ENCODE measurements at places on chromosomes 6 and 20.

GRCh38 chr6:115896538-115897129 lies 164.1 kb downstream of the FRK start:
- DNase-seq: no peak

GRCh38 chr6:139868576-139868975 lies 494.1 kb upstream of the CITED2 start:
- no peak for DNase-seq

- DNase-seq: no peak
These were observed 42.5 kb downstream of the CPXM1 start for GRCh38 chr20:2757969-2758368.

DNA sequence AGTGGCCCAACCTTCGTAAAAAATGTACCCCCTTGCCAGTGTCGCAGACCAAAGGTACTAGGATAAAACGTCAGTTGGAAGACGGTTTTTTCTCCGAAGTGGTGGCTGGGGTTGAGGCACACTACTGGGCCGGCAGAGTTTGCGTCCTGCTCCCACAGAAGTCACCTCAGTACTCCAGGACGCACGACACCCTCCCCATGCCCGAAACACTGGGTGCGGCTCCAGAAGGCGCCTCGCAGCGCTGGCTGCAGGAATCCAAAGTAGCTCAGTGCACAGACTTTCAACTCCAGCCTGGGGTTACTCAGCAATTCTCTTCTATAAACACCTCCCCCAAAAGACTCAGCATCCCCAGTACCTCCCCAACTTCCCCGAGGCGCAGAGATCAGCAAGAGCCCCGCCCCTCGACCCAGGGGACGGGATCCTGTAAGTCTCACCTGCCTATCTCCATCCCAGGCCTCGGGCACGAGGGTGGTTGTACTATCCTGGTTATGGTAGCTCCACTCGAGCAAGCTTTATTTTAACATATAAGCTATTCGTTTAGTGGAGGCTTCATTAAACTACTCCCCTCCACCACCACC lies 88.2 kb downstream of the ZFP64 start:
- no peak for DNase-seq

DNA sequence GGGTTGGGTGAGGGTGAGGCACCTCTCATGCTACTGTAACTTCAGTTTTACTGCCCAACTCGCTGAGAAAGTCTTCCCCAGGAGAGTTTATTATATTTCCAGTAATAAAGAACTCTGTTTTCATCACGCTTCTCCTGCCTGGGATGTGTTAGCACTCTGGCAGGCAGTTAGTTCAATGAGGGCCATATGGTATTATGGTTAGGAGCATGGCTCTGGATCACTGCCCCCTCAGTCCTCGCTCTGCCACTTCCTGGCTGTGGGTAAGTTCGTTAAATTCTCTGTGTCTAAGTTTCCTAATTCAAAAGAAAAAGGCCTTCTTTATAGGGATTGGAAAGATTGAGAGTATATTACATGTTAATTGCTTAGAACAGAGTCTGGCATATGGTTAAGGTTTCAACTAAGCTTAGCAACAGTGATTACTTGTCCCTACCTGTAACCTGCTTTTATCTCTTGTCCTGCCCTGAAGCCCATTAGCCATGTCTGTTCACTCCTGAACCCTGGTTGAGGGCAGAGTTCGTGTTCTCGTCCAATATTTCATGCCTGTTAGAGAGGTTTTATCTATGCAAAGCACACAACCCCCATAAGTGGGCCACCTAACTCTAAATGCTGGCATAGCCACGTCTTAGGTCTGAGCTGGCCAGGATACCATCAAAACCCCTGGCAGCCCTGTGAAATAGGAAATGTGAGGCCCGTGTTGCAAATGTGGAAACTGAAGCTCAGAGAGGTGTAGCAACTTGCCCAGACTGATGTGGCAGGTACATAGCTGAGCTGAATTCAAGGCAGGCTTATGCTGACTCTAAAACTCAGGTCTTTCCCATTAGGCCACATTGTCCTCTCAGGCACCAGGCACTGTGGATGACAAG lies 342.5 kb upstream of the JARID2 start:
- DNase-seq: no peak

All from central memory CD4-positive, alpha-beta T cell (primary cell).